ENCODE measurements at places on chromosomes 5 and 9. TPM values are rescaled to one million over a fixed set of nuclear protein-coding genes. Genes with fewer than 3 reads are reported as not detected.

The CDC20B gene
- total RNA-seq: not detected

The ZNF883 gene
- total RNA-seq: 2.1 TPM

The BTNL9 gene
- 22.6 TPM for total RNA-seq

The PCDHB16 gene
- 5.0 TPM for total RNA-seq

The BAG1 gene
- total RNA-seq: 103 TPM

The PCDHB11 gene
- total RNA-seq: 3.6 TPM

The RNF224 gene
- not detected for total RNA-seq

The TMEFF1 gene
- total RNA-seq: 0.37 TPM

The NIPAL4 gene
- total RNA-seq: 0.52 TPM

The OLFML2A gene
- 9.1 TPM for total RNA-seq

The CCNO gene
- 0.24 TPM for total RNA-seq

The MSX2 gene
- total RNA-seq: 0.88 TPM

The UNC13B gene
- total RNA-seq: 29.1 TPM

The COL5A1 gene
- 196 TPM for total RNA-seq

The TAF11L5 gene
- total RNA-seq: not detected

The CDH9 gene
- total RNA-seq: not detected

The TMEM171 gene
- total RNA-seq: 0.14 TPM

The PKN3 gene
- 8.8 TPM for total RNA-seq

The IL3 gene
- total RNA-seq: not detected

The PDE6A gene
- not detected for total RNA-seq

The OR1N2 gene
- not detected for total RNA-seq

The FBP1 gene
- 4.2 TPM for total RNA-seq

The PNPLA7 gene
- total RNA-seq: 3.2 TPM

The SLC9A3 gene
- total RNA-seq: 0.69 TPM

The TAS2R1 gene
- not detected for total RNA-seq

The SMIM33 gene
- not detected for total RNA-seq

The KIF24 gene
- 0.74 TPM for total RNA-seq

The SLC4A9 gene
- total RNA-seq: not detected

The NXNL2 gene
- 1.00 TPM for total RNA-seq

The CENPH gene
- total RNA-seq: 3.0 TPM

The SLC22A4 gene
- total RNA-seq: 3.1 TPM

The MAMDC2 gene
- total RNA-seq: 13.4 TPM

The SEMA6A gene
- 24.9 TPM for total RNA-seq

The LECT2 gene
- total RNA-seq: not detected

The PIP5KL1 gene
- 1.2 TPM for total RNA-seq

The WNT8A gene
- total RNA-seq: not detected

The RNF208 gene
- 2.7 TPM for total RNA-seq

The KIF20A gene
- total RNA-seq: 0.52 TPM

The PCDHGA5 gene
- 3.9 TPM for total RNA-seq

The PCDHA9 gene
- total RNA-seq: 0.14 TPM

The WHRN gene
- total RNA-seq: 2.6 TPM

The THBS4 gene
- 58.2 TPM for total RNA-seq

The ARID3C gene
- total RNA-seq: not detected

The C9 gene
- 0.19 TPM for total RNA-seq
